ENCODE measurements at places on chromosomes 5 and 9.

DNA sequence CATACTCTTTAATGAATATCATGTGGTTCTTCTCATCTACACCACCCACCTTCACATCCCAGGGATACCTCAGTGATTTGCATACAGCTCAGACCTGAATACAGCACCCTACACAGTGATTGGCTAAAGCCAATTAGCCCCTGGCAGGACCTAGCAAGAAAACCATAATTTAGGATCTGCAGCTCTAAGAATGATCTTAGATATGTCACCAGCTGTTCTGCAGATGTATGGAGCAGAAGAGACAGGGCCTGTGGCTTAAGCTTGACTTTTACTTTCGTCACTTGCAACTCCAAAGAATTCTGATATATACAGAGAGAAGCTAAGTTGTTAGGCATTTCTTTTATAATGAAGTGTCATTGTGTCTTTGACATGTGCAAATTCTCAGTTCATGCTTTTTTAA is 483.2 kb upstream of the C9orf72 start:
- no peak for DNase-seq

GRCh38 chr5:139130214-139130613 is 68.0 kb downstream of the SIL1 start:
- no peak for DNase-seq

DNA sequence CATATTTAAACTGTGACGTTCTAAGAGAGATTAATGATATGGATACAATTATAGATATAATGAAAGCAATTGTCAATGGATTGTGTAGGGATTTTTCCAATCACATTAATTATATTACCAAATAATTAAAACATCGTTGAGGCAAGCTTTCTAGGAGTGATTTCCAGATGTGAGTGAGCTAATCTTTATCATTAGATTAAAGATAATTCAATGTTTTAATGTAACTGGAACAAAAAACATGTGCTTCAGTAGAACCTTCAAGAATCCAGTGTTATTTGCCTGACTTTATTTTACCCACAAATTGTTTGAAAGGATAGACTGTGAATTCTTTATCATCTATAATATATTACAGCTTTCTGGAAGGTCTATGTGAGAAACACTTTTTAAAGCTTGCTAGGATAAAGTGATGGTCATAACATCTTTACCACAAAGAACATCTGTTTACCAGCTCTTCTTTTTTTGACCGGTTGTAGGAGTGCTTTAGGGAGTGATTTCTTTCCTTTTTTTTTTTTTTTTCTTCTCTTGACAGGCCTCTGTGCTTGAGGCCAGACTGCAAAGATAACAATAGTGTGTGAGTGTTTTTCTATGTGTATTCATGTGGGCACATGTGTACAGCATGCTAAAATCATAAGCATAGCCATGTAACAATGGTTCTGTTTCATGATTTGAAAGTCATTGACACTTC is 35.0 kb downstream of the SNCAIP start:
- DNase-seq, result no peak

- no peak for DNase-seq
Measured at GRCh38 chr9:70950270-70950669, 171.2 kb downstream of the TRPM3 start.

DNA sequence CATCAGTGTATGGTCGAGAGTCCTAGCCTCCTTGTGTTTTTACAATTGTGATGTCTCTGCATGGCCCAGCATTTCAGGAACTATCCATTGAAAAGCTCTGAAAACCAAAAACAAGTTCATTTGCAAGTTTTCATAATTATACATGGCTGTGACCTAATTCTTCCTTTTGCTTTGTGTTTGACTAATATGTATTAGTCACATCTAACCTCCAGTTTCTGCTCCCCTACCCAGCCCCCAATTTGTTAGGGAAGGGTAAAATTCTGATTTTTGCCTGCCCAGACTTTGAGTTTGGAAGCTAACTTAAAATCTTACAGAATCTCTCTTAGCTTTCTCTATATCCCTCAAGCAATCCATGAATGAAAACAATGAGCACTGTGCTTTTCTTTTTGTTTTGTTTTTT is 128.2 kb upstream of the SEMA6A start:
- no peak for DNase-seq

GRCh38 chr5:40386289-40386688 is 293.4 kb upstream of the PTGER4 start:
- DNase-seq, result peak; percentile 66

- DNase-seq, result no peak
Measured at GRCh38 chr5:172548981-172549687, 91.9 kb upstream of the NEURL1B start.

GRCh38 chr9:130241198-130241535 is 24.4 kb upstream of the HMCN2 start:
- no peak for DNase-seq

DNA sequence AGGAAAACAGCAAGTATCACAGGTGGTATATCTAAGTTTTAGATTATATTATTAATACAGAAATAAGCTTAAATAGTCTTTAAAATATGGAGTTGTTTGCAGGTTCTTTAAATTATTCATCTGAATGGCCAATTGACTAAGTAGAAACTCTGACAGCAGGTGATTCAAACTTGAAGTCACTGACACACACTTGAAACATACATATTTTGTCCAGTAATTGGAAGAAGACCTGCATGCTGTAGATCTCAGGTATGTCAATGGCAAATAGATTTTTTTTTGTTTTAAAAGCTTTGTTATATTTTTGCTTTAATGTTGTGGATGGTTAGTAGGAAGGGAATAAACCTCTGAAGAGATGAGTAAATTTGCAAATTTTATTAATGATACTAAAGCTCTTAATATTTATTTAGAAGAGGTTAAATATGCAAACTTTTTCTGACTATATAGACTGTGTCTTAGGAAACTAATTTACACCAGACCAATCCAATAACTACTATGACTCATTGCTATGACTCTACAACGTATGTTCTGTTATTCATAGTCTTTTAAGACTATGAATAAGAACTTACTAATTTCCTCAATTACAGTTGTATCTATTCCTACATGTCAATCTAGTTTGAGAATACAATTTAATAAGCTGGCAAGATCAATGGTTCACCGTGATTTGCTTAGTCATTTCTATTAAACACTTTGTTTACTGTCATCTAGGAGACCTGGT is 53.9 kb upstream of the RORB start:
- peak; percentile 28 for DNase-seq

- no peak for DNase-seq
Measured at GRCh38 chr9:37197158-37198038, 77.0 kb downstream of the ZCCHC7 start.

GRCh38 chr9:35162605-35163315 is 951 bp downstream of the UNC13B start:
- peak; percentile 1 for DNase-seq

DNA sequence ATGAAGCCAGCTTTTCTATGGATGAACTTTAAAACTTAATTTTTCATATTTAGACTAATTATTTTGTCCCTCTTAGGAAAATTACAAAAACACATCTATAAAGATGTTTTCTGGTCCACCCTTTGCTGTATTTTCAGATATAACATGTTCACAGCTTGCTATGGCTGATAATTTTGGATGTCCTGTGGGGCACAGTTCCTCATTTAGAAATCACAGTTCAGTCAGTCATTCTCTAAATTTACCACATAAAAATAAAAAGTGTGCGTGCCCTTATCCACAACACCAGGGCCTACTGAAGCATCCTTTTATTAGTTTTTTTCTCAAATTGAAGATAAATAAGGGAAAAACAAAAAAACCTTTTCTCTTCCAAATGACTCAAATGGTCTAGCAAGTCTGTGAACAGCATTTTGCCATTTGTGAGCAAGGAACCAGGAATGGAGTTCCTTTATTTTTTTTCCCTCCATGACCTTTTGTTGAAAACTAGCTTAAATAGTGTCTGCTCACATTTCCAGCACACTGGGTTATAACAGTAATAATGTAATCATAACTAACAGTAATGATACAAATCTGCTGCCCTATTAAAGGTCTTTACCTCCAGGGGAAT is 87.1 kb downstream of the CEMIP2 start:
- DNase-seq, result no peak

DNA sequence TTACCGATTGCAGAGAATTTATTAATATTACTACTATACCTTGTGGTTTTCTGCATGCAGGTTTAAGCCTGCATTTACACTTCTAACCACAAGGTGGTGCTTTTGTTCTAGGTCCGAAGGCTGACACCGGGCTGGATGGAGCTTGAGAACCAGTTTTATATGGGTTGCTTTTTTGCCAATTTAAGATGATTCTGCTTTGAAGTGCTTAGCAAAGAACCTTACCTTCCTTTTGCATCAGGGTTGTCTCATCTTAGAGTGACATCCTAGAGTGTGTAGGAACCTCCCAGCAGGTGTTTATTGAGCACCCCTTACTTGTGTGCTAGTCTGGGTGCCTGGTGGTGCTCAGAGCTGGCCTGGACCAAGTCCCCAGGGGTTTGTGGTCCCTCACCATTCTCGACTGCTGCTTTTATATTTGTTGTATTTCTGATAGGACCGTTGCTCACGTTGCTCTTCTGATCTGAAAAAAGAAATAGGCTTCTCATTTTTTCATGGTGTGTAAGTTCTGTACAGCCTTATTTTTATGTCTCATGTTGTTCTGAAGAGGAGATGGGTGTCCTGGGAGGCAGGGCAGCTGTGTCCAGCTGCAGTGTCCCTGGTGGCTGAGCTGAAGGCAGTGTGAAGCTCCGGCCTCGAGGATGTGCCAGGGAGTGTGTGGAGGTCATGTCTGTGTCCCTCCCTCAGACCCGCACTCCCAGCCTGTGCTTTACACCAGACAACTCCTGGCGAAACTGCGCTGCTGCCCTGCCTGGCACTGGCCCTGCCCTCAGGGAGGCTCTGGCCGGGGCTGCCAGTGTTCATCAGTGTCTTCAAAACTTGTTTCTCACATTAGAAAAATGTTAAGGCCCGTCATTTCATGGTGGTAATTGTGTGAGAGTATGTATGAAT is 54.3 kb downstream of the EHMT1 start:
- peak; percentile 79 for DNase-seq

DNA sequence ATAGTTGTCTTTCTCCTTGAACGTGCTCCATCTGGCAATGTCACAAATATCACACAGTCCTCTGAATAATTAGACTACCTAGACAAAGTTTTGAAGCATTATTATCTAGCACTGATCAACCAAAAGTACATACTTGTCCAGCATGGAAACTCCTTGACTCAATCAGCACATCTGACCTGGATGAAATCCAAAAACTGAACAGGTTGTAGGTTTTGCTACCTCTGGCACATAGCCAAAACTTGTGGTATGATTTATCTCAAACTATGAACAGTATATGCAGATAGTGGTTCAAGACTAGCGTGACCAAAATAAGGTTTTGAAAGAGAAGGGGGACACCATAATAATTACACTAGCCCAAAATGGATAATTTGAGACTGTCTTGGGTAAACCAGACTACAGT is 158.1 kb downstream of the ARRDC3 start:
- no peak for DNase-seq

GRCh38 chr5:95284572-95285408 is at the start of gene MCTP1:
TSS of gene MCTP1 (minus strand) at chr5:95285094.
- DNase-seq, result peak; percentile 18

GRCh38 chr9:134618163-134618832 is 23.3 kb upstream of the COL5A1 start:
- no peak for DNase-seq

- peak; percentile 83 for DNase-seq
Measured at GRCh38 chr5:171418316-171418981, 998 bp upstream of the FGF18 start.

DNA sequence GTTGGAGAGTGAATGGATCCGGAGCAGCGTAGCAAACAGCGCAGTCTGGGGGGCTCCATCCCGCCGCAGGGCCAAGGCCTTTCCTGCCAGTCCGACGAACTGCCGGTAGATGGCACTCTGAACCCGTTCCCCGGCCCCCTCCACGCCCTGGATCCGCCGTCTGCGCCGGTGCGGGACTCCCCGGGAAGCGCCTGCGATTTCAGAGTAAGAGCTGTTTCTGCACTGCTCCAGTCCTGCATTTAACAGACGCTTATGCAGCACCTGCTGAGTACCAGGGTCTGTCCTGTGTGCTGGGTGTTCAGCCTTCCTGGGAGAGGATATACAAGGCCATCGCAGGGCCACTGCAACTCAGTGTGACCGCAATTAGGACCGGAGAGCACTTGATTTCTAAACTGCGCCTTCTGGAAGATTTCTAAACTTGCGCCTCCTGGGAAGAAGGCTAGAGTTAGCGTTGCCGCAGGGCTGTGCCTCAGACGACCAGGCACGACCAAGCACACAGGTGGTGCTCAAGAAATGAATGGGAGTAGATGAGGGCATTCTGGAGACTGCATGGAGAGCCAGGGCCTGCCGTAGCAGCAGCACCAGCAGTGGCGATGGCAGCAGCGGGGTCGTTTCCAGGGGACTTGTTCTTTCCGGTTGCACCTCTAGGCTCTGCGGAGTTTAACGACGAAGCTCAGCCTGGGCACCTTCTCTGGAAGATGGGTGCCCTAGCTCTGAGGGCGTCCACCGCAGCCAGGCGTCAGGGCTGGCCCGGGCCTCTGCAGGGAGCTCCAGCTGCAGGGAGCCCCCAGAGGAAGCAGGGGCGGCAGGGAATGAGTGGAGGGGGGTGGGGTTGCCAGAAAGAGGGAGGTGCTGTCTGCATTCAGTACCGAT is 14.3 kb upstream of the TIFAB start:
- peak; percentile 66 for DNase-seq

DNA sequence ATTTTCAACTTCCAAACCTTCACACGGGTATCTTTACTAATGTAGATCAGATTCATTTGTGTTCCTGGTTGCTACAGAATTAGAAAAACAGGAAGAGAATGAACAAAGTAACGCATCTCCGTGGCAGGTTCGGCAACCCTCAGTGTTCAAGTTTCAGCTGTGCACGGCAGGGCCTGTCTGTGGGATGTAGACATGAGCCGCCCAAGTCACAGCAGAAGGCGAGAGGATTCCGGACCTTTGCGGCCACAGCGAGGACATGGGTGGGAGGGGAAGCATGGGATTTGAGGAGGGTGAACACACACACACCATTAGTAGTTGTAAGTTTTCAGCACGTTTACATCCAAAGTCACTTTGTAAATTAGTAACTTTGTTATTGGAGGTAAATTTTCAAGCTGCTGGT is 31.7 kb upstream of the CEP72 start:
- DNase-seq, result no peak

GRCh38 chr5:122844136-122844909 is 1.1 kb upstream of the SNX24 start:
- no peak for DNase-seq

DNA sequence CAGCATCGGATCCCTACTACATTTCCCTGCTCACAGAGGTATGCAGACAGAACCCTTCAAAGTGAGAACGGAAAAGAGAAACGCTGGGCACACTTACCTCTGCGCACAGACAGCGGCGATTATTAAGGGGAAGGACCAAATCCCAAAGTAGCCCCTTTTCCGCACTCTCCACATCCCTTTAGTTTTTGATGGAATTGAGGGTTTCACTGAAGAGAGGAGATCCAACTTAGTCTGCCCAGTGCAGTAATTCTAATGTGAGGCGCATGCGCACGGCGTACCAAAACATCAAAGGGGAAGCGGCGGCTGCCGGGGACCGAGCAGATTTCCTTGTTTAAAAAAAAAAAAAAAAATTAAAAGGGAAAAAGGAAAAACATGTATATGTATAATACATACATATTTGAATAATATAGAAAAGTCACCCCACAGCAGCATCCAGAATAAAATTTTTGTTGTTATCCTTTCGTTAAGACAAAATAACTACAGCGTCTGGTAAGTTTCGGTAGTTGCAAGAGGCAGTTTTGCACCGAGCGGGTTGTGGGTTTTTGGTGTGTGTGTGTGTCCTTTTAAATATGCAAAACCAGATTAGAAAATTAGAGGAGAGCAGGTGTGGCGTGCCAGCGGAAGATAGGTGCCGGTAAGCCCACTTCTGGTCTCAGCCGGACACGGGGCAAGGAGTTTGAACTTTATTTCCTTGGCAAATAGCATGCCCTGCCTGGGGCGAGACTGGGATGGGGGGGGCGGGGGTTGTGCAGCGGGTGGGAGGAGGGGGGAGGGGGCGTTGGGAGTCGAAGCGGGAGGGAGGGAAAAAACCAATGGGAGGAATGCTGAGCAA is at the start of gene GABRB2:
Gene GABRB2 (minus strand): TSS at position 256 of the 832 bp plus-strand sequence. CDS start 82 bp downstream, at position 174.
- DNase-seq, result peak; percentile 60

All from astrocyte of the spinal cord (primary cell).